ENCODE measurements at places on chromosomes 6 and 20.

DNA sequence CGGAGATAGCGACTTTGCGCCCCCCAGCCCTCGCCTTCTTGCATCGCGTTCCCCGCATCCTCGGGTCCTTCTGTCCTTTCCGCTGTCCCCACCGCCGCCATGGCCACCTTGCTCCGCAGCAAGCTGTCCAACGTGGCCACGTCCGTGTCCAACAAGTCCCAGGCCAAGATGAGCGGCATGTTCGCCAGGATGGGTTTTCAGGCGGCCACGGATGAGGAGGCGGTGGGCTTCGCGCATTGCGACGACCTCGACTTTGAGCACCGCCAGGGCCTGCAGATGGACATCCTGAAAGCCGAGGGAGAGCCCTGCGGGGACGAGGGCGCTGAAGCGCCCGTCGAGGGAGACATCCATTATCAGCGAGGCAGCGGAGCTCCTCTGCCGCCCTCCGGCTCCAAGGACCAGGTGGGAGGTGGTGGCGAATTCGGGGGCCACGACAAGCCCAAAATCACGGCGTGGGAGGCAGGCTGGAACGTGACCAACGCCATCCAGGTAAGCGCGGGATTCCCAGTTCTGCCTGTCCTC lies 401 bp downstream of the SLC32A1 start:
- no peak for DNase-seq

DNA sequence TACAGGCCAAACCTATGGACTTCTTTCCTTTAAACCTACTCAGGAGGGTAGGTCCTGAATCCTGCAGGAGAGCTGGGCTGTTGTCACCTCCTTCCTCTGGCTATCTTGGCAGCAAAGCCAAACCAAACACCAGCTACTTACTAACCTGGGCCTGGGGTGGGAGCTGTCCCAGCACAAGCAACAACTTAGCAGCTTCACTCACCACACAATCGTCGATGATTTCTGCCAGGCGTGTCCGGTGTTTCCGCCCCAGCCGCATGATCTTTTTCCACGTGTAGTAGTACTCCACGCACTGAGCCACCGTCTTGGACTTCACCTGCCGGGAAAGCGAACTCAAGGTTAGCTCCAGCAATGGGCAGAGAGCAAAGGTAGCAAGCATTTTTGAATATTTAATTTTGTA lies 25.4 kb upstream of the MRPS10 start:
- DNase-seq: no peak

DNA sequence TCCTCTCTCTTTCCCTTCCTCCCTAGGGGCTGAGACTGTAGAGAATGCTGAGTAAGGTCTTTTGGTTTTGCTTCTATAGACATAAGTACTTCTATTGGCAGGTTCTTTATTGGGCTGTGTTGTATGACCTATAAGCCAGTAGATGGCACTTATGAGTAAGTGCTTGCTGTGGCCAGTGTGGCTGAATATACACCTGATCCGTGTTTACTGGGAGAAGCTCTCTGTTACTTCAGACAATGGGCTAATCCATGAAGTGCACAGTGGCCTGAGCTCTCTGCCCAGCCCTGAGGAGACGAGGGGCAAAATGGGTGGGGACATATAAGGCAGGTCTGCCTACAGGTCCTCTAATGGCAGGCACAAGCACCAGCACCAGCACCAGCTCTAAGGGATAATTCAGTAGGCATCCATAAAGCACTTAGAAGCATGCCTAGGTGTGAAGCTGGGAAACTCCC lies 610.3 kb downstream of the RNF144B start:
- DNase-seq: peak; percentile 47

DNA sequence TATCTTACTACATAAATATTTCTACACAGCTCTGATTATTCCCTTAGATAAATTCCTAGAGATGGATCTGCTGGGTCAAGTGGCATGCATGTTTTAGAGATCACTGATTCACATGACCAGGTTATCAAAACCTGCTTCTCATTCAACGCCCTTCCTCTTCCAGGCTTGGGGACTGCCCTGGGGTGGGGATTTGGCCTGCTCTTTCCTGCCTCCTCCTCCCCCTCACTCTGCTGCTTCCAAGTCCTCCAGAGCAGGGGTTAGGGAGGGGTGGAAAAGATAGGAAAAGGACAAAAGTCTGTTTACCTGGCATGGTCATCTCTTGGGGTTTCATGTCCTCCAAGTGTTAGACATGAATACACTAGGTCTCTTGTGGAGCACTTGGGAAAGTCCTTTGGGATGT lies 105.6 kb upstream of the GPR6 start:
- no peak for DNase-seq

- DNase-seq: no peak
These were observed 1.0 kb downstream of the COL20A1 start for GRCh38 chr20:63293871-63294535.

GRCh38 chr6:65231616-65232015 lies 475.4 kb downstream of the EYS start:
- DNase-seq: peak; percentile 68

DNA sequence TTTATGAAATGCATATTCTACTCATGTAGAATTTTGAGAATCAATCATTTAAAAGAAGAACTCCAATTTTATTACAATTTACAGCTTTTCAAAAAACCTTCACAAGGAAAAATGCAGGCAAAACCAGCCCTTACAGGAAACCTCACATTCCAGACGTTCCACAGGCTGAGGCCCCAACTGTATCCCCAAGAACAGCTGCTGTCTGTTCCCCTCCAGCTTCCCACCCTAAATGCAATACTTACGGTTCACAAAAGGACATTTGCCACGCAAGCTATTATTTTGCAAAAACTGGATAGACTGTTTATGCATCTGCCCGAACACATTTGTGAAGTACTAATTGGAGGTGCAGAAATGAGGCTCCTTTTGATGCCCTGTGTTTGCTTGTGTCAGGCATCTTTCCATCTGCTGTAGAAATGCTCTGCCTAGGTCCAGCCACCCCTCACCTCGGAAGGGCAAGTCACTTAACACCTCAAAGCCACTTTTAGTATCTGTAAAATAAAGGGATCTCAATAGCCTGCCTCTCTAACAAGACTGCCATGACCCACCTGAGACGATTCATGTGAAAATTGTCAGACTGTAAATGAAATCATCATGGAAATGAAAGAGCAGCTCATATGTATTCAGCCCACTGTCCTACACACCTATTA lies 26.5 kb downstream of the PDE10A start:
- peak; percentile 59 for DNase-seq
